Activated naive CD4-positive, alpha-beta T cell treated with anti-CD3 and anti-CD28 coated beads for 36 hours (primary cell): ENCODE measurements at places on chromosomes 12 and 14. TPM values are rescaled to one million over a fixed set of nuclear protein-coding genes. Genes with fewer than 3 reads are reported as not detected.
A peak's percentile ranks its signal among the peaks of the same experiment; 100 is the strongest.

Gene LTBP2
- total RNA-seq, result 0.32 TPM

DNA sequence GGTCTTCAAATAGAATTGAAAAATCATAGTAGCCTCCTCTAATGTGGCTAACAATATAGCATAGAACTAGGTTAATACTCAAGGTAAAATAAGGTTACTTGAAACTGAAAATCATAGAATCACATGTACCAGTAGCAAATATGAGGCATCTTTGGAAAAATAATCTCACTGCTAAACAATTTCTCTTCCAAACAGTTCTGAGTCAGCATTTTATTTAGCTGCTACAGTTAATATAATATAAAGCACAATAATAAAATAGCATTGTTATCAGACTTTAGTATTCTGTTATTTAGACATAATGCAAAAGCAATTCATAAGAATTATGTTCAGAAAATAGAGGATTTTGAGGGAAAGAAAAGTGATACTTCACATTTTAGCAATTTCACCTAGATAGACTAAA is 35.0 kb downstream of the ERO1A start:
- no peak for DNase-seq

Gene FIGNL2
- 0.36 TPM for total RNA-seq

Gene PLEK2
- total RNA-seq, result 2.2 TPM

Gene ETFBKMT
- total RNA-seq, result 1.2 TPM

Gene NELL2
- total RNA-seq, result 72.2 TPM

Gene IL31
- total RNA-seq, result not detected

Gene LIN7A
- total RNA-seq, result not detected

DNA sequence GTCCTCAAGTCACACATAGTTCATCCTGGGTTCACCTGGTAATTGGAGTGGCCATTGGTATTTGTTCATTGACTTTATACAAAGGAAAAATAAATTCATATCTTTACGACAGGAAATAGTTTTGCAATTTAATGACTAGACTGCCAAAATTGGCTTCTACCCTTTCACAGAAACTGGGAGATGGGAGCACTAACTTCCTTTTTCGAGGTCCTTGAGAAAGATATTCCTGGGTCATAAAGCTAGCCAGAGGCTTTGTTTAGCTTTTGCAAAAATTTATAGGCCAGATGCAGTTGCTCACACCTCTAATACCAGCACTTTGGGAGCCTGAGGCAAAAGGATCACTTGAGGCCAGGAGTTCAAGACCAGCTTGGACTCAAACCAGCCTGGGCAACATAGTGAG is 10.2 kb upstream of the OR11G2 start:
- DNase-seq, result no peak

DNA sequence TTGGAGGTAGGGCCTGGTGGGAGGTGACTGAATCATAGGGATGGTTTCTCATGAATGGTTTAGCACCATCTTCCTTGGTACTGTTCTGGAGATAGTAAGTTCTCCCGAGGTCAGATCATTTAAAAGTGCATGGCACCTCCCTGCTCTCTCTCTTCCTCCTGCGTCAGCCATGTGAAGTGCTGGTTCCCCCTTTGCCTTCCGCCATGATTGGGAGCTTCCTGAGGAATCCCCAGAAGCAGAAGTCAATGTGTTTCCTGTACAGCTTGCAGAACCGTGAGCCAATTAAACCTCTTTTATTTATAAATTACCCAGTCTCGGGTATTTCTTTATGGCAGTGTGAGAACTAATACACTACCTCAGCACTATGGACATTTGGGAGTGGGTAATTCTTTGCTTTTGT is 4.8 kb upstream of the LGMN start:
- DNase-seq, result no peak

Gene CLEC1B
- total RNA-seq, result not detected

- no peak for DNase-seq
Measured at GRCh38 chr14:51860825-51861499, 550 bp downstream of the GNG2 start.

Gene MORN3
- 2.6 TPM for total RNA-seq

Gene FOXG1
- total RNA-seq, result not detected

Gene BEGAIN
- 5.0 TPM for total RNA-seq

DNA sequence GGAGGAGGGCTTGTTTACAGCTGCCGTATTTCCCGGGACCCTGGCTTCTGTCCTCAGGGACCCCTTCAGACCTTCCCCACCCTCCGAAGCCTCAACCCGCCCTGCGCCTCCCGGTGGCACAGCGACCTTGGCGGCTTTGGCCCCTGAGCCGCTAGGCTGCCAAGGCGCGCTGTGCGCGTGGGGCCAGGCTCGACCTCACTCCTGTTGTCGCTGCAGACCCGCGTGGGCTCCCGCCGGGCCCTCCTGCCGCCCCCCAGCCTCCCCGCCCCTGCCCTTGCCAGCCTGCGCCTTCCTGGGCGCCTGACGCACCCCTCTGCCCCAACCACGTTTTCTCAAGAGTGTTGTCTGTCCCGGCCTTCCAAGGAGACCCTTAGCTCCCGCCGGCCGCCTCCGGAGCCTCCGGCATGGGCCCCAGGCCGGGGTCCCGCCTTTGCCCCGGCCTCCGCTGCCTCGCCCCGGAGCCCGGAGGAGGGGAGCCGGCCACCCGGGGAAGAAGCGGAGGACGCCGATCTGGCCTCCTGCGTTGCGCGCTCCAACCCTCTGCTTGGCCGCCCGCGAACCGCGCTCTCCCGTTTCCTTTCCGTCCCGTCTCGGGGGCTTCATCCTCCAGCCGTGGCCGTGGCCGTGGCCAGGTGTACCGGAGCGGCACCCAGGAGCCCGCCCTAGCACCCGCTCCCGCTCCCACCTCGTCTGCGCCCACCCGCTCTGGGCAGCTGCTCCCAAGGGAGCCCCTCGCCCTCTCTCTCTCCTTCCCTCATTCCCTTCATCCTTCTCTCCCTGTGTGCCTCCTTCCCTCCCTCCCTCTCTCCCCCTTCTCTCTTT is 19.9 kb downstream of the PPP2R5C start:
- DNase-seq, result peak; percentile 50

Gene ARHGAP9
- total RNA-seq, result 97.9 TPM

GRCh38 chr14:101980700-101981099 is 16.3 kb downstream of the DYNC1H1 start:
- no peak for DNase-seq

DNA sequence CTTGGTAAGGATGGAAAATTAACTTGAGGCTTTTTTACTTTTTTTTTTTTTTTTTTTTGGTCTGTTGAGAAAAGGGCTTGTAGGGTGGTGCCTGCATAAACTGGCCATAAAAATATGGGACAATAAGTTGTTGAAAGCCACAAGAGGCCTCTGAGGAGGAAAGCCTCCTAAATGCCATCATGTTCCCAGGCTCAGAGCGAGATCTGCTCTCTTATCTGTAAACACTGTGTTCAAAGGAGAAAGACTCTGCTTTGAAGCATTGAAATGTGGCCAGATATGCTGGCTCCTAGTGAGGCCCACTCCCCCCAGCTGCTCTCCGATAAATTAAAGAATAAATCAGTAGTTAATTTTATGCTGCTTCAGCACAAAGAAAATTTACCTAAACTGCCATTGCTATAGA is 504.9 kb downstream of the DIO2 start:
- DNase-seq, result no peak

Gene SOX5
- total RNA-seq, result 0.41 TPM

Gene PDE3A
- not detected for total RNA-seq

- no peak for DNase-seq
Measured at GRCh38 chr12:13147688-13148484, 44.4 kb upstream of the GSG1 start.

GRCh38 chr12:4448943-4449850 is 3.6 kb upstream of the FGF6 start:
- DNase-seq, result no peak

DNA sequence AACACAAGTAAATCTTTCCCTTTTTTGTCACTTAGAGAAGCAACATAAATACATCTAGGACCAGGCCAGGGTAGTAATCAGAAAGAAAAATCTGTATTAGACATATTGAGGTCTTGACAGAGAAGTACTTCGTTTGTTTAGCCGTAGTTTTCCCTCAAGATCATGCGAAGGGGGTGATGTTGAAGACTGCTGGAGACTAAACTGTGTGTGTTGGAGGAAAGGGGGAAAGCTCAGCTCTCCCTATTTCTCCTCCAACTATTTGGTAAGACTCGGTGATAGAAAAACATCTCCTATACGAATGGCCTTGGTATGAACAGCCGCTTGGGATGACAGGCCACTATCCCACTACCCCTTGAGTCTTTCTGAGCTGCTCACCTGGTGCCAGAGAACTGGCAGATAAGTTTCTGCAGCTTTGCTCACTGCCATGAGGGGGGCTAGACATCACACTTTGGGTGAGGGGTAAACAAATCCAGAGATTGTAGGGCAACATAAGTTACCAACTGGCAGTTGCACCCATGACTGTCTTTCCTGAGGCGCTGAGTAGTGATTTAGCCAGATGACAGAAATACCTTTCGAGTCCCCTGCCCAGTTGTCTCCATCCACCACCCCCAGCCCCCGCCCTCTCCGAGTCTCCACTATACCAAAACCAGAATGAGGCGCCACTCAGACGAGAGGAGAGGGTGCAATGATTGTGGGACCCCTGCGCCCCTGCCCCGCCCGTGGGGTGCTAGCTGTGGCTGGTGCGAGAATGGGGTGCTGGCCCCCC is 685 bp downstream of the VAMP1 start:
- DNase-seq, result no peak

GRCh38 chr12:99068993-99069747 is 424.1 kb downstream of the APAF1 start:
- DNase-seq, result no peak

DNA sequence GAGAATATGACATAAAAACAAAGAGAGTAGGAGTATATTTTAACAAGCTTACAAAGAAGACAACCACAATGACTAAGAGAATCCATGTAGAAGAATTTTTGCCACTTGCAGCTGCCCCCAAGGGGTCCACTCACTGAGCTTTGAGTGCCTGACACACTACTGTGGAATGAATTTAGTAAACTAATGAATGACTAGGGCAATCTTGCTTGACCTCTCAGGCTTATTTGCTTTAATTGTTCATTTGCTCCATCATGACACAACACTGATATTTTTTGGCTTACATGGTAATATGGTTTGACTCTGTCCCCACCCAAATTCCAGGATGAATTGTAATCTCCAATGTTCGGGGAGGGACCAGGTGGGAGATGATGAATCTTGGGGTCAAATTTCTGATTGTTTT is 249.1 kb upstream of the FAR2 start:
- no peak for DNase-seq

- DNase-seq, result no peak
Measured at GRCh38 chr12:3122841-3123678, 45.9 kb downstream of the TSPAN9 start.

Gene IQSEC3
- total RNA-seq, result 1.0 TPM

GRCh38 chr12:48817873-48818830 is at the start of gene CACNB3:
TSS of gene CACNB3 (plus strand) at chr12:48818496. CDS start at chr12:48818930, 434 bp downstream.
- peak; percentile 88 for DNase-seq

Gene TULP3
- 4.1 TPM for total RNA-seq

- DNase-seq, result no peak
Measured at GRCh38 chr12:92530706-92531105, 172.1 kb upstream of the PLEKHG7 start.

DNA sequence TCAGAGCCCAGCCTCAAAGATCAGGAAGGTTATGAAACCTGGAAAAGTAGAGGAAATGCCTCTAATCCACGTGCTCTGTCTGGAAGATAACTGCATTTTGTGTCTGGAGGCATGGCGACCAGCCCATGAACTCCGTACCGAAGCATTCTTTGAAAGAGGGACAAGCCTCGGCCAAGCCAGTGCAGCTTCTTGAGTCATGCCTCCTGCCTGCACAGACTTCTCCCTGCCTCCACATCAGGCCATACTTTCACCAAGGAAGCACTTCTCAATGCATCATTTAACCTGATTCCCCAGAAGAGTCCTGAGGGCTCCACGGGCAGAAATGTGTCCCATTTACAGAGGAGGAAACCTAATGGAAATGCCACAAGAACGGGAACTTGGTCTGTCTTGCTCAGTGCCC is 3.4 kb downstream of the ACTN1 start:
- DNase-seq, result no peak

Gene AQP2
- total RNA-seq, result not detected

DNA sequence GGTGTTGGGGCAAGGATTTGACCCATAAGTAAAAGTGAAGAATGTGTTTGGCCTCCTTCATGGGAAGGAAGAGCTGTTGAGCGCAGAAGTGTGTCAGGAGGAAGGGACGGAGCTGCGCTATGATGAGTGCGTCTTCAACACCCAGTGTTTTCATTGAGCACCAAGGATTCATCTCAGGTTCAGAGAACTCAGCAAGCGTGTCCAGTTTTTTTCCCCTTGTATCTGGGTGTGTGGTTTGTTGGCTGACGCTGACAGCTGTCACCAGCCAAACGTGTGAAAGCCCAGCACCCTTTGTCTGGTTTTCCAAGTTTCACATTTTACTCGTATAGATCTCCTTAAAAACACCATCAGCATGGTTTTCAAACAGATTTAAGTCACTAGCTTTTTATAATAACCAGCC is 12.3 kb downstream of the EP400 start:
- no peak for DNase-seq

Gene PLEKHG7
- not detected for total RNA-seq

DNA sequence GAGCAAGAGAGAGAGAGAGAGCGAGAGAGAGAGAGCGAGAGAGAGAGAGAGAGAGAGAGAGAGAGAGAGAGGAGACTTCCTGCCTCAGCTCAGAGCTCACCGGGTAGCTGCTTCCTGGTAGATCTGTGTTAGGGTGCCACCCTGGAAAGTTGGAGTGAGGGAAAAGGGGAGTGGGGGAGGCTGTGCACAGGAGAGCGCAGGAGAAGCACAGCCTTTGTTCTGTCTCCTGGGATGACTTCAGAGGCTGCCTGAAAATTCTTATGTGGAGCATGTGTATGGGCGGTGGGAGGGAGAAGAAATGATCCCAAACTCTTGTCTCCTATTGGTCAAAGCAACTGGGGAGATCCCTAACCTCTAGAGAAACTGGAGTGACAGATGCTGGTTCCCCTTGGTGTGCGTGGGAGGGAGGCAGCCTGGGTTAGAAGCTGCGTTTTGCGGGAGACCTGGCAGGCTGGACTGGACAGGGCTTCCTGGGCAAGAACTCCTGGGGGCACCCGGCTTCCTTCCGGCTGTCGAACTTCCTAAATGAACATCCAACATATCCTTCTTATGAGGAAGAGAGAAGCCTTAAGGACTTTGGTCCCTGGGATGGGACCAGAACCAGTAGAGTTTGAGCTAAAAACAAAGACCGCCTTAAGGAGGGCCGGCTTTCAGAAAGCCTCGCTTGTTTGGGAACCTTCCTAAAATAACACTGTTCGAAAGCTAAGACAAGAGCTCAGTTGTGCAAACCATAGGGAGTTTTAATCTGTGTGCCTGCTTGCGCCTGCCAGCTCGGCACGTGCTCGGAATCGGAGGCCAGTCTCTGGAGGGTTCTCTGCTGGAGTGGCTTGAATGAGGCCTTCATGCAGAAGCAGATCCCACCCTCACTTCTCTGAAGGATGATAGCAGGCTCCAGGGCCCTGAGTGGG is 30.4 kb upstream of the BEGAIN start:
- no peak for DNase-seq

DNA sequence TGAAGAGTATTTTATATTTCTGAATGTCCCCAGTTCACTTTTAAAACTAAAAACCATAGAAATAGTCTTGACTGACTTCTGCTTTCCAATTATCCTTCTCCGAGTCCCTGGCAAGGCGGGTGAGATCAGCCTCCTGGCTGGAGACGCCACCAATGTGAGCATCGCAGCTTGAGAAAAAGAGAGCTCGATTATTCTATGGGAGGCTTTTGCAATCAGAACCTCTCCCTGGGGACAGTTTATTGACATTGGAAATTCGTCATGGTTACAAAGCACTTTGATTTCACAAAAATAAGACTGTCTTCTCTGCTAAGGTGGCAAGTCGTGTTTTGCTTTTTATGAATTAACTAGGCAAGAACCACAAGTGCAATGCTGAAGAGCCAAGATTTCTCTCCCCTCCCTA is 23.6 kb upstream of the GPHB5 start:
- DNase-seq, result no peak

Gene EFS
- not detected for total RNA-seq

Gene CBLN3
- 8.6 TPM for total RNA-seq

- no peak for DNase-seq
Measured at GRCh38 chr14:104703269-104703668, 13.9 kb downstream of the INF2 start.

Gene CPNE6
- total RNA-seq, result not detected
